ENCODE measurements at places on chromosomes 5 and 9. TPM values are rescaled to one million over a fixed set of nuclear protein-coding genes. Genes with fewer than 3 reads are reported as not detected.
A peak's percentile ranks its signal among the peaks of the same experiment; 100 is the strongest.

The IGFBPL1 gene
- total RNA-seq, result under 0.01 TPM

The ARHGEF28 gene
- total RNA-seq, result 13.9 TPM

The CAVIN4 gene
- 4.2 TPM for total RNA-seq

- DNase-seq, result peak; percentile 6
Observed at GRCh38 chr9:15498246-15498995, 12.3 kb downstream of the PSIP1 start.

DNA sequence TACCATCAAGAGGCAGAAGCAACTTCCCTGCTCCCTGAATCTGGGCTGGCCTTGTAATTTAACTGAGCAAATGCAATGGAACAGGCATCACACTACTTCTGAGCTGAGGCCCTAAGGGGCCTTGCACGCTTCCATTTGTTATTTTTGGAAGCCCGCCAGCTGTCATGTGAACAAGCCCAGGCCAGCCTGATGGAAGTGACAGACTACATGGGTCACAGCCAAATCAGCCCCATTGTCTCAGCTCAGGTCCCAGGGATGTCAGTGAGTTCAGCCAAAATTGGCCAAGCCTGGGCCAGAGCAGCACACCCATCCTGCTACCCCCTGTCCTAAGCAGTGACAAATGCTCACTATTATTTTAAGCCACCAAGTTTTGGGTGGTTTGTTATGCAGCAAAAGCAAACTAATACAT lies 72.8 kb downstream of the PRRT1B start:
- no peak for DNase-seq

GRCh38 chr5:102663749-102664530 lies 91.2 kb upstream of the PAM start:
- no peak for DNase-seq

GRCh38 chr5:117675646-117676045 lies 1101.0 kb upstream of the SEMA6A start:
- DNase-seq, result no peak

GRCh38 chr9:126343271-126343700 lies 16.7 kb downstream of the MVB12B start:
- DNase-seq, result no peak

GRCh38 chr5:178117923-178118701 lies 4.8 kb downstream of the N4BP3 start:
- DNase-seq, result no peak

- DNase-seq, result peak; percentile 64
Observed at GRCh38 chr5:127838661-127839060, 135.5 kb downstream of the CCDC192 start.

- peak; percentile 37 for DNase-seq
Observed at GRCh38 chr5:17186256-17186655, 31.2 kb upstream of the BASP1 start.

Measured in IMR-90 (cell line).